GM06990 (cell line): ENCODE measurements at places on chromosomes 3 and 15.

- DNase-seq = no peak
Observed at GRCh38 chr3:156661155-156661554, 13.2 kb upstream of the TIPARP start.

GRCh38 chr3:41173926-41174885, 25.1 kb upstream of the CTNNB1 start:
- DNase-seq = no peak

DNA sequence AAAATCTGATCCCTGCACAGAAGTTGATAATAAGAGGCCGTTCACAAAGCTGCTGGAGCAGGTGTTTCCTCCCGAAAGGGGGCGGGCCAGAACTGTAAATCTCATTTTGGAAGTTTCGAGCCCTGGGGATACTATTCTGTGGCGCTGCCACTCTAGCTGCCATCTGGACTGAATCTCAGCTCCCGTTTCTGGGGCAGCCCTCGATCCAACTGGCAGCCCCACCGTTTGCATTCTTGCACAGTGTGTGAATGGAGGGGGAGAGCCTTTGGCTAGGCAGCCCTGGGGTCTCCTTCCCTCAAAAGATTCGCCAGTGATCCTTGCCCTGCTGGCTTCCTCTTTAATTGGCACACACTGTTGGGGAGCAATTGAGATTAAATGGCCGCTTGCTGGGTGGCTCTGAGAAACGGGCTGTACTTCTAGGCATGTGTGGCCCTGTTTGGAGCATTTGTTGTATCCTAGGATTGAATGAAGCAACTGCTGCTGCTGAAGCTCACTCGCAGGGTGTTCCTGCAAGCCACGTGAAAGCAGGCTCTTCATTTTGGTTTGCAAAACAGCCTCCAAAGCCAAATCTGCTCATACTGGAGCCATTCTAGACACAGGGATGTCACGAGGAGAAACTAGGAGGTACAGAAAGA, 57.2 kb upstream of the TOPAZ1 start:
- no peak for DNase-seq

- DNase-seq = no peak
Observed at GRCh38 chr3:104190681-104191080, 1176.0 kb upstream of the ALCAM start.

GRCh38 chr3:157512534-157512933, 9.3 kb upstream of the VEPH1 start:
- no peak for DNase-seq

DNA sequence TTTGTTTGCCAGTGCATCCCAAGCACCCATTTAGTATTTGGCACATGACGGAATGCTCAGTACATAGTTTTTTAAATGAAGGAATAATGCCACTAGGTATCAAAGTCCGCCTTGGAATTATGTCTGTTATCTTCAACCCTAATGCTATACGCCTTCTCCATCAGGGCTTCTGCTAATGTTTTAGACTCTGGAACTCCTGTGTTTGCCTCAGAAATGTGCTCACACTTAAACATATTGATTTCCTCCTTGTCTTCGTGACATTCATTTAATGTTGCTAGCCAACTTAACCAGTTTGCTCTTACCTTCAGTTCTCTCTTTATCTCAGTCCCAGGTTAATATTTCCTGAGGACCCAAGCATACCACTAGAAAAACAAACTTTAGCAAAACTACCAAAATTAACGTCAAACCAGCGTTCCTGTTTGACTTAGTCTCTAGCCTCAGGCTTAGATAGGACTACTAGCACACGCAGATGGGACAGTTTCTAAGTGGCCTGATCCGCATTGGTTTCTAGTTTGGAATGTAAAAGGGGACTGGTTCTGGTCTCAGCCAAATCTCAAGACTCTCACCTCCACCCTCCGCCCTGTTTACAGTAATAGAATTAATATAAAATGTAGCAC, 81.4 kb downstream of the IL1RAP start:
- DNase-seq = no peak

GRCh38 chr3:45940004-45940780, 3.1 kb upstream of the CXCR6 start:
- no peak for DNase-seq

GRCh38 chr3:152021951-152022461, 148.6 kb downstream of the SUCNR1 start:
- peak; percentile 6 for DNase-seq

GRCh38 chr15:67307156-67307555, 52.6 kb downstream of the IQCH start:
- no peak for DNase-seq
